ENCODE measurements at places on chromosomes 3 and 15.

GRCh38 chr3:24185738-24186384 is 240.8 kb downstream of the NR1D2 start:
- peak; percentile 11 for DNase-seq

- no peak for DNase-seq
Measured at GRCh38 chr15:94001255-94001801, 230.0 kb upstream of the MCTP2 start.

GRCh38 chr15:71278989-71279756 is 163.9 kb downstream of the THSD4 start:
- DNase-seq, result no peak

DNA sequence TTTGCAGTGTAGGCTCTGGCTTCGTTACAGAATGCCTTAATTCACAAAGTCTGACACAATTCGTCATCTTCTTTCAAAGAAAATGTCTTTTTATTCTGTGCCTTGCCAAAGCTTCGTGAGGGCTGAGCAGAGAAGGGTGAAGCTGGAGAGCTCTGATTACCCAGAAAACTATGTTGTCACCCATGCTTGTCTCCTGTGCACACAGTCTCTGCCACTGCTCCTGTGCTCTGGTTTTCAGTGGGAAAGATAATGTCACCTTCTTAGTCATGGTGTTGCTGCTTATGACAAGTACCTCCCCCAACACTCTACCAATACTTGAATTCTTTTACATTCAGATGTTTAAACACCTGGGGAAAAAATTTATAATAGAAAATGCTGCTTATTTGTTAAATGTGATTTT is 509.2 kb upstream of the GRM7 start:
- peak; percentile 5 for DNase-seq

DNA sequence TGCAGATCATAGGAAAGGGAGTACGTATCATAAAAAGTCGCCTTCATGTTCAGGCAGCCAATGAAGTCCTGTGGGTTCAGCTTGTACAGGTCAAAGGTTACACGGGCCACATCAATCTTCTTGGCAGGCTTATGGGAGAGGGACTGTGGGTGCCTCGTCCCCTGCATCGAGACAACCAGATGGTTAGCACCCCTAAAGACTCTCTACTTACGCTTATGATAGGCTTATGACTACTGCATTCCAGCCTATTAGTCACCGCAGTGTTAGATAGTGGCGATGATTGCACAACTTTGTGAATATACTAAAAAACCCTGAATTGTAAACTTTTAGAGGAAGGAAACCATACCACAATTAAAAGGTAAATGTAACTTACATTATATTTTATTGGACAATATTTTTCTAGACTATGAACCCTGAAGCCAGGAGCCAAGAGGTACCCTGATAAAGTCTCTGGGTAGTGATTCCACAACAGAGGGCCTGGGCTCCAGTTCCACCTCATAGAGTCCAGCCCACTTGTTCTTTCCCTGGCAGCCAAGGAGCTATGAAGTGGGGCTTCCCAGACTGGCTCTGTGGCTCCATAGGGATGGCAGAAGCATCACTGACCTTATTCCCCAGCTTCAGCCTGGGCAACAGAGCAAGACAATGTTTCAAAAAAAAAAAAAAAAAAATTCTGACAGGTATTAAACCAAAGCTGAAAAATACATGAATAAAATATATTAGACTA is 2.5 kb upstream of the FANCD2 start:
- DNase-seq, result no peak

Measured in foreskin melanocyte (primary cell).